Activated naive CD4-positive, alpha-beta T cell treated with anti-CD3 and anti-CD28 coated beads, Interleukin-2, amount 50 U/mL, for 72 hours (primary cell): ENCODE measurements at places on chromosomes 16 and 17. TPM values are rescaled to one million over a fixed set of nuclear protein-coding genes. Genes with fewer than 3 reads are reported as not detected.

KLHL10 gene
- 0.12 TPM for total RNA-seq

CFAP97D1 gene
- not detected for total RNA-seq

CES3 gene
- total RNA-seq = 0.73 TPM

KRT39 gene
- total RNA-seq = not detected

KRT16 gene
- not detected for total RNA-seq

NOS2 gene
- total RNA-seq = not detected

GDPD3 gene
- total RNA-seq = 25.8 TPM

ADAM11 gene
- total RNA-seq = 0.25 TPM

EXOC3L1 gene
- total RNA-seq = 0.36 TPM

OR4D1 gene
- total RNA-seq = 0.30 TPM

GCSH gene
- 14.4 TPM for total RNA-seq
